Activated CD4-positive, CD25-positive, alpha-beta regulatory T cell (primary cell): ENCODE measurements at places on chromosomes 2 and 18.

- no peak for DNase-seq
These were observed 14.0 kb downstream of the TWIST2 start for GRCh38 chr2:238861766-238862315.

DNA sequence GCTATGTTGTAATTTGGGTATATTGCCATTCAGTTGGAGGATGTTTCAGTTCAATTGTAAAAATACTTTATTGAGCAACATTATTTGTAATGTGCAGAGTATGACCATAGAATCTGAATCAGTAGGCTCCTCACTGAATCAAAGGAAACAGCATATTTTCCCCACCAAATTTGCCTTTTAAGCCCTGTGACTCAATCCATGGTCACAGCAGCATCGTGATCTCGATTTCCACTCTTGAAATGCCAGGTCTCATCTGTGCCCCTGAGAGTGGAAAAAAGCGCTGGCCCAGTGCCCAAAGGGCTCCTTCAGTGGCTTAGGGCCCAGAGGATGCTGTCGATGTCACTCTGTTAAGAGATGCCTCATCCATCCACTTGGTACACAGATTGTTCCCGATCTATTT, 57.5 kb downstream of the FHOD3 start:
- no peak for DNase-seq

- DNase-seq = no peak
These were observed 4.2 kb upstream of the KCMF1 start for GRCh38 chr2:84966731-84967130.

GRCh38 chr2:64196963-64197362, 52.7 kb upstream of the PELI1 start:
- DNase-seq = no peak

DNA sequence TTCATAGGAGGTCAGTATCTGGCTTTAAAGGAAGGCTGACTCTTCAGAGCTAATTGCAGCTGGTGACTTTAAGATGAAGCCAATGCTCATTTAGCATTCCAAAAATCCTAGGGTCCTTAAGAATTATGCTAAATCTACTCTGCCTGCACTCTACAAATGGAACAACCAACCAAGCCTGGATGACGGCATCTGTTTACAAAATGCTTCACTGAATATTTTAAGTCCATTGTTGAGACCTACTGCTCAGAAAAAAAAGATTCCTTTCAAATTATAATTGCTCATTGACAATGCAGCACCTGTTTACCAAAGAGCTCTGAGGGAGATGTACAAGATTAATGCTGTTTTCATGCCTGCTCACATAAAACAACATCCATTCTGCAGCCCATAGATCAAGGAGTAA, 31.4 kb downstream of the YWHAQ start:
- DNase-seq = no peak

- no peak for DNase-seq
These were observed 17.2 kb downstream of the CLK1 start for GRCh38 chr2:200847269-200847668.
